ENCODE measurements at places on chromosomes 7 and 10.
A peak's percentile ranks its signal among the peaks of the same experiment; 100 is the strongest.

- DNase-seq = peak; percentile 60
These were observed 47.9 kb downstream of the WNT2 start for GRCh38 chr7:117274951-117275350.

DNA sequence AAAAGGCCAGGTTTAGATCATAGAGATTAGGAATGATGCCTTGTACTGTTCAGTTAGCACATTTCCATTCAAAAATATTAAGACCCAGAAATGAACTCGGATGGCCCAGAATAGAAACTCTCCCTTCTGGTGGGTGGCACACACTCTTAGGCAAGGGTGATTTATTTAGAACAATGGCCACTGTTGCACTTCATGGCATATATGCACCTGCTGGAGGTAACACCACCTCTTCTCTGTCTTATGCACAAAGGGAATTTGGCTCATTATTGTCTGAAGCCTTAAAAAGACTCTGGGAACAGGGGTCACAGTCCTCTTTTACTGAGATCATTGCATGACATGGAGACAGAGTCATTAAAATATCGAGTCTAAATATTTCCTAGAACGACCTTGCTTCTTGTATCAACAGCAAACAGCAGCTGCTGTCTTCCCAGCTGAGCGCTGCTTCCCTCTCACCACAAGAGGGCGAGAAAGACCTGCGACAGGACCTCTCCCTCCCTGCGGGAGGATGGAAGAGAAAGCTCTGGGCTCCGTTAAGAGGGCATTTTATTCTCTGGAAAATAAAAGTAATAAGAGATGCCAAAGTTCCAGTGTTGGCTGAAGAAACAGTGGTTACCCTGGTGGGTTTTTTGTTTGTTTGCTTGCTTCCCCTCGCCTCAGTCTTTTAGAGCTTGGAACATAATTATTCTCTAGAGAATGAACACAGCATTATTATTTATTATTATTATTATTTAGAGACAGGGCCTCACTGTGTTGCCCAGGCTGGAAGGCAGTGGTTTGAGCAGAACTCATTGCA, 13.5 kb upstream of the BAMBI start:
- peak; percentile 74 for DNase-seq

DNA sequence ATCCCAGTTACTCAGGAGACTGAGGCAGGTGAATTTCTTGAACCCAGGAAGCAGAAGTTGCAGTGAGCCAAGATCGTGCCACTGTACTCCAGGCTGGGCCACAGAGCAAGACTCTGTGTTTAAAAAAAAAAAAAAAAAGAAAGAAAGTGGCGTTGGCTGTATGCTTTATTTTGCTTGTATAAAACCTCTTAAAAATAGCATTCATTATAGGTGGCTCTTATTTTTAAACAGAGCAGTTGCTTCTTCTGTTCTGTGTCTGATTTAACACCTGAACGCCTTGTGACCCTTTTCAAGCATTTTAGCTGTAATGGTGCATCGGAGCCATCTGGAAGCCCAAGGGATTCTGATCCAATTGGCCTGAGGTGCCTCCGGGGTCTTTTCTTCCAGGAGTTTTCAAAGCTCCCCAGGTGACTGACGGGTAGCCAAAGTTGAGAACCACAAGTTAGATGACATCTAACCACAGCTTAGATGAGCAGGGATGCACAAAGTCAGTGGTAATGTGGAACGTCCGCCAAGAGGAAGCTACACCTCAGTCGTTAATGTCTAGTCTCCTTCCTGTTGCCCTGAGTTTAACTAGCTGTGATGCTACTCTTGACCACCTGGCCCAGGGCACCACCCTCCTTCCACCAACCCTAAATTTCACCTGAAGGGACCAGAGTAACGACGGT, 274.6 kb upstream of the KLF6 start:
- no peak for DNase-seq

DNA sequence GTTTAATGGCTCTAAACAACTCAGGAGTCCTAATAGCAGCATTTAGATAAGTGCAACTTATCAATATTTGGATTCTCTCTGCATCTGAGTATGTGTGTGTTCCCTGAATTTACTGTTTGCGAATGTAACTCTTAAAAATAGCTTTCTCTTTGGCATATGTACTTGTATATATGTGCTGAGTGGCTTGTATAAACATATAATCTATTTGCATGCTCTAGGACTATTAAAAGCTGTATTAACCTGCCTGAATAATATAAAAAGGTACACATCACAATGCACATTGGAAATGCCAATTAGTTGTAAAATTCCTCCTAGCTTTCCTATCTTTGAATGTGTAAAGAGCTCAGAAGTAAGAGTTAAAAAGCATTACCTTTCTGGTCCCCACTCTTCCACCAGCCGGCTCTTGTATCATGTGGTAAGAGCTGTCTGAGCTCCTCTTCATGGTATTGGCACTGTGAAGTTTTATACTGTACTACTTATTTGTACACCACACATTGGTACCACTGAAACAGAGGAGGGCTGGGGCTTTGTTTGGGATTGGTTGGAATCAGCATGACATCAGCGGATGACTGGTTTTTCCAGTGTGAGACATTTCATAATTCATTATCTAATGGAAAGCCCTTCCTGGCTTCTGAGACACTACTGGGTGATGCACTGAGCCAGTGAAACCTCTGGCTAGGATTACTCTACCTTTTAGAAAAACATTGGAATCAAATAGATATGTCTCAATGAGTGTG, at the start of gene INHBA:
Gene INHBA (minus strand): TSS at position 456 of the 737 bp plus-strand sequence. CDS start 2,716 bp downstream, outside the sequence.
- DNase-seq = peak; percentile 55

DNA sequence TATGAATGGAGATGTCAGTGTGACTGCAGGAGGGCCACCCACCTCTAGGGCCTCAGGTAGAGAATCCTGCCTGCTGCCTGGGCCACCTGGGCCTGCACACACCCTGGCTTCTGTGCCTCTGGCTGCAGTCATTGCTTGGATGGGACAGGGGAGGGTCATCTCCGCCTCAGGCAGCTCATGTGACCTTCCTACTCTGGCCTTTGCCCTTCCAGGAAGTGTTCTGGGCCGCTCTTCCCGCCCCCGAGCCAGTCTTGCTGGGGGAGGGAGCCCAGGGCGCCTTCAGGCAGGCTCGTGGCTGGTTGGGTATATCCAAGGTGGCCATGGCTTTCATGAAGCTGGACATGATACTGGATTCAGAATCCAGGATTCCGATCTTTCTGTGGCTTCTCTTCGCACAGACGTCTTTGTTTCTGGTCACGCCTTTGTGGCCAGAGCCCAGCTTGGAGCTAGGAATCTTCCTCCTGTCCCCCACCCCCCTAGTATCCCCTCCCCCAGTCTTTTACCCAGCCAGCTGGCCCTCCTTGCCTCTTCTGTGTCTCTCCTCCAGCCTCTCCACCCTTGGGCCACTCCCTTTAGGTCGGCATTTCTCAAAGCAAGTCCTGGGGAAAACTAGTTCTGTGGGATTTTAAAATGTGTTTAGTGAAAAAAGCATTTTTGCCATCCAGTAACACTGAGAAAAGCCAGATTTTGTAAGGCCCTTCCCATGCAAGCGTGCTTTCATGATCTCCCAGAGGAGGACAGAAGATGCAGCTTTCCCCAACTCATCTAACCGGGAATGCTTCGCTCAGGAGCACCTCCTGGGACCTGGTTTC, 119.6 kb downstream of the ZMIZ1 start:
- no peak for DNase-seq

- no peak for DNase-seq
These were observed 22.7 kb downstream of the FAM53B start for GRCh38 chr10:124721330-124722045.

DNA sequence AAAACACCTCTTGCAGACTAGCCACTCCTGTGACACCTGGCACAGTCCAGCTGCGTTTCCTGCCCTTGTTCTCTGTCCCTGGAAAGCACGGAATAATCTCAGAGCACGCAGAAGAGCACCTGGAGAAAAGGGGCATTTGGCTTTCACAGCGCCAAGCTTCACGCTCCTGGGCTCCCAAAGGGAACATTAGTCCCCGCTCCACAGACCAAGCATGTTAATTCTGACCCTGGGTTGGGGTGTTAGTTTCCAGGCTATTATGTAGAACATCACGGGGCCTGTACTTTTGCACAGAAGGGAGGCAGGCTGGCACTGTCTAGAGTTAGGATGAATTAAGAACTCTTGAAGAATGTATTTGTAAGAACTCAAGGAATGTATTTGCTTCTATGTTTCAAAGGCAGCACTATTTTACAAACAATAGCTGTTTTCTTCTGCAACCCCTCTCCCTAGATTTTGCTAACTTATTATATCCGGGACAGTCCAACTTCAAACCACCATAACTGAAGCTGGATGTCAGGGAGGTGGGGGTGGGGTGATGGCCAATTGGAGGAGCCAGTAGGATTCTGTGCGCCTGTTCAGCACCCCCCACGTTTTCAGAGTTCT, 62.2 kb upstream of the TRIM8 start:
- no peak for DNase-seq

DNA sequence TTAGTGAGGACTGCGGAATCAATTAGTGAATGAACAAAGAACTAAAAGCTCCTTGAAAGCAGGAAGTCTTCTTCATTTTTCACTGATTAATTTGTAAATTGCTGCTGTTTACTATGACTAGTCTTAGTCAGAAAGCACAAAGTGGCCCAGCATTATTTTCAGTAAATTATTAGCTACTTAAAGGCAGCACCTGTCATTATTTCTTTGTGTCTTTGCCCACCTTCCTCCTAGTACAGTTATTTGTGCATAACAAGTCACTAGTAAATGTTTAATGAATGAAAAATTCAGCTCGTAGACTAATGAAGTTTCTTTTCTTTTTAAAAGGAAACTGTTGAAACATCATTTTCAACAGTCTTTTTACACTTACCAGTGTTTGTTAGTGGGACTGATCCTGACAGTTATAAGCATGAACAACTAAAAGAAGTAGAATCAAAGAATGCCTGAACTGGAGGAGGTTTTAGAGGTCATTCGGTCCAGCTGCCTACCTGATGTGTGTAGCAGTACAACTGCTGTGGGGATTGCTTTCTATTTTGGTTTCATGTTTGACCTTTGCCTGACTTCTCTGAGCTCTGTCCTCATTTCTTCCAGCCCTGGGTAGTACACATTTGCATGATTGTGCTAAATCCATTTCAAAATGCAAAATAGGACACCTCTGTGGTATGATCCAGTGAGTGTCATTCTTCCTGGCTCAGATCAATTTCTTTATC, 140.0 kb upstream of the PHYHIPL start:
- DNase-seq = no peak

DNA sequence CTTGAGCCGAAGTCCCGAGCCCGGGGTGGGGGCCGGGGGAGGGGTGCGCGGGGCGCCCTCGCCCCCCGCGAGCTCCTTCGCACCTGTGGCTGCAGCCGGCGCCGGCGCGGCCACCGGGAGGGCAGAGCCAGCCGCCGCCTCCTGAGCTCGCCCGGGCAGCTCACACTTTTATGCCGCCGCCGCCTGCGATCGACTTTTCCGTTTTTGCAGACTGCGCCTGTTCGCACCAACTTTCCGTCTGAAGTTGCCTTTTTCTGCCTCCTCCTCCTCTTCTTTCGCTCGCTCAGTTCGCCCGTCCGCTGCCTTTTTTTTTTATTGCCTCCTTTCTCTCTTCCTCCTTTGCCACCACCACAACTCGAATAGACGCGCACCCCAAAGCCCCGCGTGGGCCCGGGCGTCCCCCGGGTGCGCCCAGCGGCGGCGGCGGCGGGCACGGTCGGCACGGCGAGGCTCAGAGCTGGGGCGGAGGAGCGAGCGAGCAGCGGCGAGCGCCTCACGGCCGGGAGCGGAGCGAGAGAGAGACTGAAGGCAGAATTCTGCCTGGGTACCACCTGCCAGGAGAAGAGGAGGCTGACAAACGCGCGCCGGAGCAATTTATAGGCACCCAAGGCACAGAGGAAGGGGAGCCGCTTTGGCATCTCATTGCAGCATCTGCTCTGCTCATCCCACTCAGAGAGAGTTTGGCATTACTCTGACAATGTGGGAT, at the start of gene C1QL3:
Gene C1QL3 (minus strand): TSS at position 569 of the 706 bp plus-strand sequence. CDS start 814 bp downstream, outside the sequence.
- no peak for DNase-seq

- peak; percentile 33 for DNase-seq
These were observed 188.5 kb upstream of the BMPER start for GRCh38 chr7:33716581-33717477.

- no peak for DNase-seq
These were observed 78.9 kb downstream of the SRI start for GRCh38 chr7:88140947-88141346.

- peak; percentile 4 for DNase-seq
These were observed 45.7 kb downstream of the CXCL12 start for GRCh38 chr10:44339218-44339617.

DNA sequence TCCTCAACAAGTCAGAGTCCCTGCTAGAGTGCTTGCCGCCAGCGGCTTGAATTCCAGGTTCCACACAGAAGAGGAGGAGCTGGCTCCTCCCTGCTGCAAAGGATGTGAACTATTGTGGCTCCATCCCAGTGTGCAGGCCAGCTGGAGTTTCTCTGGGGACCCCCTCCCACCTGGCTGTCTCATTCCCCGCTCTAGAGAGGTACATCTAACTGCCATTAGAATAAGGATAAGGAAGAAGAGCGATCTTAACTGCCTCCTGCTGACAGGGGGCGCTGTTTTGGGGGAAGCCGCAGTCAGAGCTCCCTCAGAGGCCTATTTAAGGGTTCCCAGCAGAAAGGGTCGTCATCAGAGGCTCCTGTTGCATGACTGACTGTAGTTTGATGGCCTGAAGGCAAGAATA, 40.8 kb upstream of the HECW1 start:
- no peak for DNase-seq

GRCh38 chr10:15370212-15370855, 755 bp downstream of the FAM171A1 start:
- peak; percentile 59 for DNase-seq

- no peak for DNase-seq
These were observed 57.0 kb downstream of the NUDCD3 start for GRCh38 chr7:44433255-44434022.

DNA sequence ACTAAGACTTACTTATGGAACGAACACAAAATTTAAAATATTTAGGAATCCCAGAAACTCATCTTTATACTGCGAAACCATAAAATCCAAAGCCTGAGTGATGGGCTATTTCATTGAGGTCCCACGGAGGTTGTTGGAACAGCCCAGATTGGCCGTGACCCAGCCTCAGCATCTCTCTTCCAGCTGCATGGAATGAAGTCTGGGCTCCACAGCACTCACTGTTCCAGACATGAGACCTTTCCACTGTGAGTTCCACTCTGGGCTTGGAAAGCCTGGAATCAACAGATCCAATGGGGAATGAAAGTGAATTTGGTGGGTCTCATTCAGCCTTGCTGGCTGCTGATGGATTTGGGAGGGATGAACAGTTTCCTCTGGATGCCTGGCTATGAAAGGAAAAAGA, 184.9 kb downstream of the EMX2 start:
- DNase-seq = no peak

DNA sequence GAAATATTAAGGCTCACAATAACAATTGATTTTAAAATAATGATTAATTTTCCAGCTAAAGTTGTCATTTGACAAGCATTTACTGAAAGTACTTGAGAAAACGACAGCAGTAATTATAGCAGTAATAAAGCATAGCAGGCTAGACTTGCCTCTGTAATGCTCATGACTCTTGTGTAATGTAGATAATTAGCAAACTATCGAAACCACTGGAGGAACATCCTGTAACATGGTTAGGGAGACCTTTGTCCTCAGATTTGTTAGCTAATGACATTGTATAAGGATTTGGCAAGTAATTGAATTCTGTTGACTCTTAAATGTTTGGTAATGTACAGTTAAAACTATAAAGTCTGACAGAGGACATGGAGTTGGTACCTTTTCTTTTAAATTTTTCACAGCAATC, 24.8 kb downstream of the ARL4A start:
- DNase-seq = no peak

All from foreskin fibroblast (primary cell).